ENCODE measurements at places on chromosomes 2 and 18.

- DNase-seq = peak; percentile 80
Measured at GRCh38 chr2:241882091-241882625, 12.6 kb downstream of the RTP5 start.

- no peak for DNase-seq
Measured at GRCh38 chr2:206422493-206422892, 20.8 kb upstream of the ADAM23 start.

GRCh38 chr2:197934261-197934933 is 130.0 kb downstream of the PLCL1 start:
- DNase-seq = no peak

DNA sequence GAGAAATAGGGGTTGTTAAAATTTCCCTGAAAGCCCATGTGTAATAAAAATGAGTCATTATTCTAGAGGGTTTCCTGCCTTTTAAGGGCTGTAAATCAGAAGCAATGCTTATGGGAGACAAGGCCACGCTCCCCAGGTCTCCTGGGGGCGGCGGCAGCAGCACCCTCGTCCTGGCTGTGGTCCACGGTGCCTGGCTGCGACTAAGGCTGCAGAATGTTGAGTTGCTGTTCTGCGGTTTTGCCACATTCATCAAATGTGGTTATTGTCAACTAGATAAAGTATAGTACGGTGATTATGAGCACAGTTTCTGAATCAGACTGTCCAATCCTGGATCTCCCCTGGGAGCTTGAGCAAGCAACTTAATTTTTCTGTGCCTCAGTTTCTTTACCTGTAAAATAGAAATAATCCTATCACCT is 11.9 kb upstream of the AGFG1 start:
- peak; percentile 82 for DNase-seq

- DNase-seq = no peak
Measured at GRCh38 chr2:120682654-120683053, 53.0 kb upstream of the GLI2 start.

GRCh38 chr2:56047136-56047535 is 123.6 kb upstream of the EFEMP1 start:
- DNase-seq = no peak

- no peak for DNase-seq
Measured at GRCh38 chr18:13545955-13546354, 180.4 kb downstream of the FAM210A start.

DNA sequence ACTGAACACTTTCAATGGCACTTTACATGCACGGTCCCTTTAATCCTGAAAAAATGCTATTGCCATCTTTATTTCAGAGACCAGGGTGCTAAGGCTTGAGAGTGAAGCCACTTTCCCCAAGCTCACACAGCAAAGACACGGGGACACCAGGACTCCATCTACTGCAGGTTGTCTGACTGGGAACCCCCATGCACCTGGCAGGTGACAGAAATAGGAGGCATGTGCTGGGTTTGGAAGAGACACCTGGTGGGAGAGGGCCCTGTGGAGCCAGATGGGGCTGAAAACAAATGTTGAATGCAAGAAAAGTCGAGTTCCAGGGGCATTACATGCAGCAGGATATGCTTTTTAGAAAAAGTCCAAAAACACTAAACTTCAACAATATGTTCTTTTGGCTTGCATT is 5.2 kb upstream of the EHD3 start:
- DNase-seq = no peak

- DNase-seq = no peak
Measured at GRCh38 chr2:127166231-127166860, 53.8 kb downstream of the CYP27C1 start.

- DNase-seq = no peak
Measured at GRCh38 chr18:48673853-48674721, 135.3 kb downstream of the CTIF start.

GRCh38 chr2:199932312-199932855 is 21.3 kb downstream of the C2orf69 start:
- no peak for DNase-seq

DNA sequence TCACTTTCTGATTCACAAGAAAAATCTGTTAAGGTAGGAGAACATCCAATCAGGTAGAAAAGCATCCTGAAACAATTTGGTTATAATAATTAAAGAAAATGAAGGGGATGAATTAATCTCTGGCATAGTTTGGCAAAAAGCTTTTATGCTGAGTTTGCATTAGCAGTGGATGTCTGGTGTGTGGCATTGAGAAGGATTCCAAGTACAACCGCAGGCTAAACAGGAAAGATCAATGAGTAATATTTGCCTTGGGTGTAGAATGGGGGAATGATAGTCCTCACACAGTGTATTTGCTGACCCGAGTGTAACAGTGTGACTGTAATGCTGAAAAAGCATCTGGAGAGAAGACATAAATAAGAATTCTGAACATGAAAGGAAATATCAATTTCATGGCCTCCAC is 68.3 kb upstream of the SESTD1 start:
- peak; percentile 23 for DNase-seq

- DNase-seq = peak; percentile 59
Measured at GRCh38 chr2:23940718-23941620, 706 bp downstream of the UBXN2A start.

GRCh38 chr2:240121675-240122074 is 14.4 kb downstream of the COPS9 start:
- DNase-seq = no peak

GRCh38 chr2:119259296-119259860 is 35.7 kb downstream of the STEAP3 start:
- no peak for DNase-seq

DNA sequence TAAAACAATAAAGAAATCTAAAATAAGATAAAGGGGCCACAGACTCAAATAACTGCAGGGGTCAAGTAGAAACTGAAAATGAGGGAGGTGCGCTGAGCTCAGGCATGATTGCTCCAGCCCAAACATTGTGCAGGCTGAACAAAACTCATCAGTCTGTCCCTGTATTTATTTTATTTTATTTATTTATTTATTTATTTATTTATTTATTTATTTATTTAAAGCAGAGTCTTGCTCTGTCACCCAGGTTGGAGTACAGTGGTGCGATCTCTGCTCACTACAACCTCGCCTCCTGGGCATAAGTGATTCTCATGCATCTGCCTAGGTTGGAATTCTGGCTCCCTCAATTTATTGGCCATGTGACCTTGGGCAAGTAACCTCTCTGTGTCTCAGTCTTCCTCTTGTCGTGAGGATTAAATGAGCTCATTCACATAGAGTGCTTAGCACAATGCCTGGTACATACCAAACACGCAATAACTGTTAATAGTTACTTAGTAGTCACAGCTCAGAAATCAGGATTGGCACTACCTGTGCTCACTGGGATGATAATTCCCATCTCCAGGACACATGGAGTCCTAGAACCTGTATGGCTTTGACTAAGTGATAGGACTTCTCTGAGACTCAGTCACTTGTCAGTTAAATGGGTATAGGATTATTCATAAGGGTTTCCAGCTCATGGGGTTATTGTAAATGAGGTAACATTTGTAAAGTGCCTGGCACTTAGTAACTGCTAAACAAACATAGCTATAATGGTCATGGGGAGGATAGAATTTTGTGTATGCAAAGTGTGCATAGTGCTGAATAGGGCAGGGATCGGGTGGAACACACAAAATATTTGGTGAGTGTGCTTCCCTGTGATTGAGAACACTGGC is 6.0 kb downstream of the SPEG start:
- no peak for DNase-seq

DNA sequence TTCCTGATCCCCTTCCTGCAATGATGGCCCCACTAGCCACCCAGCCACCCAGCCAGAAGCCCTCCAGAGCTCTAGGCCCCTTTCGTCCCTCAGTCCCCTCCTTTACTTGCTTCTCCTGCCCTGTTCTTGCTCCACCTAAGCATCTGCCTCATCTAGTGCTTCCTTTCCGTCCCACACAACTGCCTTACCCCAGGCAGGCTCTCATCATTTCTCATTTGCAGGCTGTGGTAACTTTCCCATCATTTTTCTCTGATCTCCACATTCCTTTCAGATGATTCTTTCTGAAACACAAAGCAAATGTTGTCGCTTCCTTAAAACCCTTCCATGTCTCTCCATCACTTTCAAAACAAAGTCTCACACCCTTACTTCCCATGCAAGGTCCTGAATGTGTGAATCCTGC is 459.8 kb downstream of the METTL4 start:
- no peak for DNase-seq

- no peak for DNase-seq
Measured at GRCh38 chr18:3528231-3528630, 78.3 kb downstream of the TGIF1 start.

DNA sequence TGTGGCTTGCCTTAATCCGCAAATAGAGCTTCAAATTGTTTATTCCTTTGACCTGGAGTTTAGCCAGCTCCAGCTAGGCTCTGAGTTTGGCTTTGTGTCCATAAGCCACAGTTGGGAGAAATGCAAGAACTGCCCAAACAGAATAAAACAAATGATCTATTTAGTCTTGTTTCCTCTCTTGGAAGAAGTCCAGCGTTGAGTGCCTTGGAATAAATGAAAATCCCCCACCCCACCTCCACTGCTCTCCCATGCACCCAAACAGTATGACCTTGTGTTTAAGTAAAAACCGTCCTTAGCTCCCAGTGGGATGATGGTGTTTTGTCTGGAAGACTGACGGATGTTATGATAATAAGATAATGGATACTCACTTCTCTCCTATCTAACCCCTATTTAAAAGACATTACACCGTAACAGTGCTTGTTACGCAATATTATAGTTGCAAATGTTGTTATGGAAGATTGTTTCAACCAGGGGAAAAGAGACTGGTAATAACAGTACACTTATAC is 3.2 kb upstream of the SERPINE2 start:
- no peak for DNase-seq

DNA sequence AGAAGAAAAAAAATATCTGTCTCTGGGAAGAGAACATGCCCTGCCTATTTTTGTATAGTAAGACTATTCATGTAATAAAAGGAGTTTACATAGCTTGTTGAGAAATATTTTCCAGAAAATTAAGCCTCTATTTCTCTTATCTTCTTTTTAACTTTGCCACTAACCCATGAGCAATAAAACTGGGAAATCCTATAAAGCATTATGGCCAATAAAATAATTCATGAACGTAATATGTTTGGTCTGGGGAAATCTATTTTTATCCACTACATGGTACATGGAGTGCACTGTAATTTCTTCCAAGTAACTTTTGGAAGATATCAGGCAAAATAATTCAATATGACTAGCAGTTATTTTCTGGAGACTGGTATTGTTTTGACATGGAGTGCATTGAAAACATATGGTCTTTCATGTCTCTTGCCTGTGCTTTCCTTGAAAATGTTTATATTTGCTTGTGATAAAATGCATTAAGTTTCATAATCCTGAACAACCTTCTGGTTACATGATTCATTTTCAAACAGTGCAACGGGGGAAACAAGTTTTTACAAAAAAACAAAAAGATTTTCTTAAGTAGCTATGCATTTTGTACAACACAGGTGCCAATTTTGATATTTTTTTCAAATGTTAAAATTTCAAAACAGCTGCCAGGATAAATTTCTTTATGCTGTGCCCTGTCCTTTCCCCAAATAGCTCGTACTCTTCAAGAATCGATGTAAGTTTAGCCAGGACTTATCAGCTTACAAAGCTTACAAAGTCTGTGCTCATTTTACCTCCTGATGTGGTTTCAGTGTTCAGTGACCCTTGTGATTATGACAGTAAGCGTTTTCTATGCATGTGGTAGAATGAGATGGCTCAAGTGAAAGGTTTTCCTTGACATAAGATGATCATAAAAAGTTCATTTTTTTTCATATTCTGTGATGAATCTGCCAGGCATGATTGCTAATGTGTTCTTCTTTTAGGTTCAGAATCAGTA is 194.5 kb downstream of the UBE2E3 start:
- peak; percentile 78 for DNase-seq

Data from OCI-M1 (cell line).